ENCODE measurements at places on chromosomes 5 and 9.

- no peak for DNase-seq
Measured at GRCh38 chr5:80069251-80069800, 34.2 kb downstream of the THBS4 start.

DNA sequence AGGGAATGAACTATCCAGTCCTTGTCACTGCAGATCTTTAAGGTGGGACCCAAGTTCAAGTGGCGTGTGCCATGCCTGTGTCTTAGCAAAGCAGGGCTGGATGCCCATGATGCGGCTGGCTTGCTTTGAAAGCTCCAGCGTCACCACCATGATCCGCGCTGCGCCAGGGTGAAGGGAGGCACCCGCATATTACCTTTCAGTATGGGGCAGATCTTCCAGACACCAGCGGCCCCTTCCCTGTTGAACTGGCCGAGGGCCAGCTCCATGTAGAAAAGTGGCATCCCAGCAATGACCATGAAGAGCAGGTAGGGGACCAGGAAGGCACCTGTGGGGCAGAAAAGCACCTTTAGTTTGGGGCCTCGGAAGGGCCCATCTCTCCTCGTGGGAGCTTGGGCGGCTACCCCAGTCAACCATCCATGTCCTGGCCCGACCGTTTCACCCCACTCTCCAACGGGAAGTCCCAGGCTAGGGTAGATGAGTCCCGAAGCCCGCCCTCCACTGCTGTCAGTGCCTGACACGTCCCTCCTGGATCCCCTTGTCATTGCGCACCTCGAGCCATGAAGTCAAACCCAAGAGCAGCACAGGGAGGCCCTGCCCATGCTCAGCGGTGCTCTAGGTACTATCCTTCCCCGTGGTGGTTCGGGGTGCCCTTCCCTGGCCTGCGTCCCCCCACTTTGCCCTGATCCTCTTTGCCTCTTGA is 3.9 kb downstream of the SLC6A3 start:
- DNase-seq = no peak

DNA sequence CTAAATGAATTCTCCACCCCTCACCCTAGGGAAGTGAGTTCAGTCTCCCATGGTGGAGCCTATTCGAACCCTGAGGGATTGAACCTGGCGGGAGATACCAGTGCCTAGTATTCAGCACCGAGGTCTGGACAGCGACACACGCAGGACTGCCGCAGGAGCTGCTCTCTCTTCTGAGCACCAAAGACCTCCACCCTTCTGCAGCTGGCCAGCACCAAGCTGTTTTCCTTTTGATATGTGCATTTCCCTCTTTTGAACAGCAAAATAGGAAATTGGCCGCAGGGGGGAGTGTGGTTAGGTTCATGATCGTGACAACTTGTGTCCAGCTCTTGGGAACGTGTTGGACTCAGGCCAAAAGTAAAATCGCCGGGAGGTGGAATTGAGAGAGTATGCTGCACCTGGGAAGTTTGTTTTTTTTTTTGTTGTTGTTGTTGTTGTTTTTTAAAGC is 1.2 kb upstream of the PCSK1 start:
- no peak for DNase-seq

DNA sequence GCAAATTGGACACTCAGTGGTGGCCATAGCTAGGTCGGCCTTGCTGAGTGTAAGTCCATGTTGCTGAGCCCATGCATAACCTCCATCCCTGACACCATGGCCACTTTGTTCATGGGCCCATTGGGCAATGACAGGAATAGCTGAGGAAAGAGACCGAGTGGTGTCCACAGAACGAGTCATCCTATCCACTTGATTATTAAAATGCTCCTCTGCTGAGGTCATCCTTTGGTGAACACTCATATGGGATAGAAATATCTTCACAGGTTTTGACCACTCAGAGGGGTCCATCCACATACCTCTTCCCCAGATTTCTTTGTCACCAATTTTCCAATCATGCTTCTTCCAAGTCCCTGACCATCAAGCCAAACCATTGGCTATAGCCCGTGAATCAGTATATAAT is 63.6 kb downstream of the PPIC start:
- DNase-seq = no peak

DNA sequence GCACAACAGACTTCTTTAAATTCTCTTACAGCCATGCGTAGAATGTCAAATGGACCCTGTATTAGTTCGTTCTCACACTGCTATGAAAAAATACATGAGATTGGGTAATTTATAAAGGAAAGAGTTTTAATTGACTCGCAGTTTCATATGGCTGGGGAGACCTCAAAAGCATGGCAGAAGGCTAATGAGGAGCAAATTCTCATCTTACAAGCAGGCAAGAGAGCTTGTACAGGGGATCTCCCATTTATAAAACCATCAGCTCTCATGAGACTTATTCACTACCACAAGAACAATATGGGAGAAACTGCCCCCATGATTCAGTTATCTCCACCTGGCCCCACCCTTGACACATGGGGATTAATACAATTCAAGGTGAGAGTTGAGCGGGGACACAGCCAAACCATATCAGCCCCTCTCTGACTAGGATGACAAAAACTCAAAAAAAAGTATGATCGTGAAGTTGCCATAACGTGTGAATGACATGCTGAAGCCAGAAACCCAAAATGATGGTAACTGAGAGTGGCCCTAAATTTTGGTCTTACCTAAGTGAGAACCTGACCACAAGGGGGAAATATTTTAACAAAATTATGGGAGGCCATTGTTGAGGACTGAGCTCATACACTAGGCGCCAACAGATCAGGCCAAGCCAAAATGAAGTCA is 17.5 kb upstream of the TEX10 start:
- no peak for DNase-seq

DNA sequence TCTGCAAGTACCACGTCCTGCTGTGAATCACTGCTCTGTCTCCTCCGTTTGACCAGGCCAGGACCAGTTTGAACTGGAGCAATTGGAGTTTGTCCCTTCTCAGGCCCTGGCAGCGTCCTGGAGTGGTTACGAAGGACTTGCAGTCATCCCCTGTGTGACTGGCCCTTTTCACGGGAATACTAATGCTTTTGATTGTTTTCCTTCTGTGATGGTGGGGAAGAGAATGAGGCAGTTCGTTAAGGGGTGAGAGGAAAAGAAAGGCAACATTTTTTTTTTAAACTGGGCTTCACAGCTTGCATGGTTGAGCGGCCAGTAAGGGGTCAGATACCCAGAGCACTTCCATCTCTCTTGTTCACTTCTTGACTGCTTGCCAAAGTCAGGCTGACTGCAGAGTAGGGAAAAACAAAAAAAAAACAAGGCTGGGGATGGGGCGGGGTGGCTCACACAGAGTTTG is 153.5 kb upstream of the STK32A start:
- DNase-seq = peak; percentile 80

- DNase-seq = no peak
Measured at GRCh38 chr5:104178066-104178465, 615.5 kb upstream of the NUDT12 start.

Measured in nucleus accumbens (tissue), 56 donors.